ENCODE measurements at places on chromosomes 3 and 15.

DNA sequence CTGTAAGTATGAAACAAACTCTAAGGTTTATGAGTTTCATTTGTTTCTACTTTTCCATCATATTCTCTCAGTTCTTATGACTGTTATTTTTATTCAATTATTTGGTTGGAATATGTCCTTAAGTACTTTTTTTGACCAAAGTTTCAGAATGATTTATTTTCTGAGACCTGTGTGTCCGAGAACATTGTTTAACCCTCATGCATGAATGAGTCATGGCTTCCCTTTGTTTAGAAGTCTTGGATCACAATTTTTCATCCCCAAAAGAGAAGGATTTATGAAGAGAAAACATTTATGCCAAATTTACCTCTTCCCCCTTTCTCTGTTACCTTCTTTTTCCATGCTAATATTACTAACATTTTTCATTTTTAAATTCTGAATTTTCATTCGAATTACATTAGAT, 518.0 kb upstream of the NR2F2 start:
- DNase-seq: no peak

- DNase-seq: peak; percentile 52
Observed at GRCh38 chr3:71064956-71065763, 518.4 kb downstream of the FOXP1 start.

- no peak for DNase-seq
Observed at GRCh38 chr15:62488387-62488786, 323.3 kb upstream of the C2CD4B start.

- no peak for DNase-seq
Observed at GRCh38 chr15:74523982-74524381, 17.0 kb upstream of the ARID3B start.

DNA sequence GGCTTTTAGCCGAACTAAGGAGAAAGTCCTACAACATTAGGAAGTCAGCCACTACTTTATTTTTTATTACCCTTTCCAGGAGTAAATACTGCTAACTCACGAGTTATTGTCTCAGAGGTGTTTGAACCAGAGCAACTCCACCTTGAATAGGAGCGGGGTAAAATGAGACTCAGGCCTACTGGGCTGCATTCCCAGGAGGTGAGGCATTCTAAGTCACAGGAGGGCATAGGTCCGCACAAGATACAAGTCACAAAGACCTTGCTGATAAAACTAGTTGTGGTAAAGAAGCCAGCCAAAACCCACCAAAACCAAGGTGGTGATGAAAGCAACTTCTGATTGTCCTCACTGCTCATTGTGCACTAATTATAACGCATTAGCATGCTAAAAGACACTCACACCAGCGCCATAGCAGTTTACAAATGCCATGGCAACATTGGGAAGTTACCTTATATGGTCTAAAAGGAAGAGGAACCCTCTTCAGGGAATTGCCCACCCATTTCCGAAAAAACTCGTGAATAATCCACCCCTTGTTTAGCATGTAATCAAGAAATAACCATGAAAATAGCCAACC, 555.9 kb downstream of the IGSF11 start:
- DNase-seq: no peak

DNA sequence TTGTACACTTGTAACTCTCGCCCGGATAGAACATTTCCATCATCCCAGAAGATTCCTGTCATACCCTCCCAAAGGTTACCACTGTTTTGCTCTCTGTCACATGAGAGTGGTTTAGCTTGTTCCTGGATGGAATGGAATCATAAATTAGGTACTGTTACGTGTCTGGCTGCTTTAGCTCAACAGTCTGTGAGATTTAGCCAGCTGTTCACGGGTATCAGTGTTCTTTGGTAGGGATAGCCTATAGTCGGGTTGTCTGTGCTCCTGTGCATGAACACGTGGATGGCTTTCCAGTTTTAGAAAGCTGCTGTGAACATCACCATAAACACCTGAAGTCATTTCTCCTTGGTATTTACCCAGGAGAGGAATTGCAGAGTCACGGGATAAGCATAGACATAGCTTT, 58.2 kb upstream of the NR2C2 start:
- no peak for DNase-seq
